Uterus (tissue), 4 donors: ENCODE measurements at places on chromosomes 16 and 17.

DNA sequence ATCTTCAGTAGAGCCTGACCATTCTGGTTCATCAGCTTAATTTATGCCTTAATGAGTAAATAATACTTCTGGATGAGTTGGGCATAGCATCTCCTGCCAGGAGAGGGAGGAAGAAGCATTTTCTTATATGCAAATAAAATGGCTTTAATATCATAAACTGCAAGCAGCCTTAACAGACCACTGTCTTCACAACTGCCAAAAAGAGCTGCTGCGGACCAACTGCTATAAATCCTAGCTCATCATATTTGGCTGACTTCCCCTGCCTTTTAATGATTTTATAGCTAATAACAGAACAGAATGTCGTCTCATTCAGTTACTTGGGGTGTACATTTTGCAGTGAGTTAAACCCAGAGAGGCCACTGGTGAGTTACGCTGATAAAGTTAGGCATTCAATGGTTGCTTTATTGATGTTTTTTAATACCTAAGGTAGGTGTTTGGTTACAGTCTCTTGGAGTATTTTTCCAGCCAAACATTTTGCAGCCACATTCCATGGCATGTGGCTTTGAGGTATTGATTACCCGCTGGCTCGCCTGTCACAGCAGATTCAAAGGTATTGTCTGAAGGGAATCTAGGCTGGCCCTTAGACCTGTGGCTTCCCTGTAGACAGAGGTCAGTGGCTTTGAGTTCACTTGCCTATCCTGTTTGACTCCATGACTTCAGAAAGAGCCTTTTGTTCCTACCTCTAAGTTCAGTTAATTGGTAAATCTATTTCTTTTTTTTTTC lies 16.4 kb downstream of the FAM20A start:
- no peaks in the 10 kb centered on the region for H3K36me3 ChIP-seq
- DNase-seq, result no peak
- H3K4me3 ChIP-seq, result no peak overlapping the region
- no peaks in the 10 kb centered on the region for H3K27me3 ChIP-seq

- no peak for DNase-seq
- H3K27me3 ChIP-seq, result no peaks in the 10 kb centered on the region
- no peaks in the 10 kb centered on the region for H3K36me3 ChIP-seq
- H3K4me1 ChIP-seq, result no peaks in the 10 kb centered on the region
- H3K27ac ChIP-seq, result no peak overlapping the region
- no peak overlapping the region for H3K4me3 ChIP-seq
Measured at GRCh38 chr17:48276776-48277175, 153.2 kb downstream of the SKAP1 start.

DNA sequence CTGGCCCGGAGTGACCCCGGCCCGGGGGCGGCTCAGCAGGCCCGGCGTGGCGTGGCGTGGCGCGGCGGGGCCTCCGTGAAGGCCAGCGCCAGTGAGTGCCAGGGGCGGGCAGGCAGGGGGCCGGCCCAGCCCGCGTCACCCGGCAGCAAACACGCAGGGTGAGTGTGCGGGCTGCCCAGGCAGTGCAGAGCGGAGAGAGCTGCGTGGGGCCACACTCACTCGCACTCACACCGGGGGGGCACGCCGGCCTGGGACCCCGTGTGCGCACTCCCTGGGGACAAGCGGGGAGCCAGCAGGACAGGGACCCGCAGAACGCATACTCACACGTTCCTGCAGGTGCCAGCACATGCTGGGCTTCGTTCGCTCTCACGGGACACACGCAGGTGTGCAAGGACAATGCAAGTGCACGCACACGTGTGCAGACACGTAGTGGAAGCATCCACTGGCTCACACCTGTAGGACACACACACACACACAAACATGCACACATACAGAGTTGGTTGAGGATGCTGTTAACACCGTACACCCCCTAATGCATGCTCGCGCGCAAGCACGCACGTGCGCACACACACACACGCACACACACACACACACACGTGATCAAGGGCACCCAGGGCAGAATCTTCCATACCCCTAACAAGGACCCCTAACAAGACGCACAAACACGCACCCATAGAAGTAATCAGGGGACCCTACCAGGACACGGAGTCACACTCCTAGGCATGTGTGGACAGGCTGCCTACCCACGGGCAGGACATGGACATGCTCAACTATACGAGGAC lies 7.7 kb downstream of the USP6 start:
- no peaks in the 10 kb centered on the region for H3K36me3 ChIP-seq
- H3K4me1 ChIP-seq, result no peaks in the 10 kb centered on the region
- DNase-seq, result peak; percentile 9
- no peak overlapping the region for H3K4me3 ChIP-seq
- no peak overlapping the region for H3K27ac ChIP-seq
- no peaks in the 10 kb centered on the region for H3K27me3 ChIP-seq

- H3K36me3 ChIP-seq, result no peaks in the 10 kb centered on the region
- no peak for DNase-seq
- H3K27ac ChIP-seq, result no peak overlapping the region
Measured at GRCh38 chr17:57600074-57600473, 145.0 kb downstream of the CCDC182 start.

- H3K27me3 ChIP-seq, result no peaks in the 10 kb centered on the region
- H3K27ac ChIP-seq, result no peak overlapping the region
- H3K4me3 ChIP-seq, result no peak overlapping the region
- DNase-seq, result no peak
- H3K4me1 ChIP-seq, result no peaks in the 10 kb centered on the region
Measured at GRCh38 chr16:1708768-1709180, 2.8 kb downstream of the MAPK8IP3 start.
